ENCODE measurements at places on chromosomes 1 and 21. TPM values are rescaled to one million over a fixed set of nuclear protein-coding genes. Genes with fewer than 3 reads are reported as not detected.

The GJA5 gene
- total RNA-seq: 0.62 TPM

The TGFBR3 gene
- total RNA-seq: 19.7 TPM

GRCh38 chr1:37722181-37723071, 30.1 kb downstream of the CDCA8 start:
- DNase-seq: no peak

DNA sequence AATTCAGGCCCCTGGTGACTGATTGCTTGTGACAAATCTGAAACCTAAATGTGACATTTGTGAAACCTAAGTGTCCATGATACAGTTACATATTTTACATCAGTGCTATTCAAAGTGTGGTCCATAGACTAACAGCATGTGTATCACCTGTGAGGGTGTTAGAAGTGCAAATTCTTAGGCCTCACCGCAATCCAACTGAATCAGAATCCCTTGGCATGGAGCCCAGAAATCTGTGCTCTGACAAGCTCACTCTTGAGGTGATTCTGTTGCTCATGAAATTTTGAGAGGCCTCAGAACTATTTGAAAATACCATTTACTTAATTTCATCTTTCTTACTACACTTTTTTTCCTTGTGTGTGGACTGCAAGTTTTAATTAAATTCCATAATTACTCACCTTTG, 587.9 kb downstream of the ADGRL2 start:
- peak; percentile 45 for DNase-seq

DNA sequence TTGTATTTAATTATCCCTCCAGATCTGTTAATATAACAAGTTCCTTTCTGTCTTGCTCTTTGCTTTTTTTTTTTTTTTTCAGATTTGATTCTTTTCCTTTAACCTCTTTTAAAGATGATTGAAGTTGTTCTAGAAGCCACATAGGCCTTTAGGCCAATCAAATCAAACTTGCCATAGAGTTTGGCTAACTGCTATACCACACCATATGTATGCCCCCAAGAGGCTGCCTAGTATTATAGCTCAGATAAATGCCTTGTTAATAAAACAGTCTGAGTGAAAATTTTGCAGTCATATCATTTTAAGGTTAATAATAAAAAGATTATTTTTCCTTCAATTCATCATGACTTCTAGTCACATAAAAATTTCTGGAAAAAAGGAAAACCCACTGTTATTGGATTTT, 696.0 kb upstream of the CHRM3 start:
- DNase-seq: no peak

DNA sequence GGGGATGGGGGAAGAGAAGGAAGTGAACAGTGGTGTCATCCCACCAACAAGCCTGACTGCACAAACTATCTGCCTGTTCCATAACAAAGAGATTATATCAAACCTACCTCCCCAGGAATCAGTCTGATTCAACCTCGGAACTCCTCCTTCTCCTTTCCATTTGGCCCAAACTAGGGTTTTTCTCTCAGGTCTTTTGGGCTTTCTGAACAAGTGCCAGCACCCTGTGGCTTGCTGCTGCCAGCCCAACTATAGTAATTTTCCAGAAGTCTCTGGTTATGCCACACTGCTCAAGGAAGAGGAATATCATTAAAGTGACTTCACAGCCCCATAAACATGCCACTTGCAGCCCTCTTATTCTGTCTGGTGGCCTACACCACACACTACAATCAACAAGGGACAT, 70.5 kb downstream of the RGS7 start:
- DNase-seq: no peak

All from mesothelial cell of epicardium (in vitro differentiated cells).